ENCODE measurements at places on chromosomes 1 and 21. TPM values are rescaled to one million over a fixed set of nuclear protein-coding genes. Genes with fewer than 3 reads are reported as not detected.
A peak's percentile ranks its signal among the peaks of the same experiment; 100 is the strongest.

DNA sequence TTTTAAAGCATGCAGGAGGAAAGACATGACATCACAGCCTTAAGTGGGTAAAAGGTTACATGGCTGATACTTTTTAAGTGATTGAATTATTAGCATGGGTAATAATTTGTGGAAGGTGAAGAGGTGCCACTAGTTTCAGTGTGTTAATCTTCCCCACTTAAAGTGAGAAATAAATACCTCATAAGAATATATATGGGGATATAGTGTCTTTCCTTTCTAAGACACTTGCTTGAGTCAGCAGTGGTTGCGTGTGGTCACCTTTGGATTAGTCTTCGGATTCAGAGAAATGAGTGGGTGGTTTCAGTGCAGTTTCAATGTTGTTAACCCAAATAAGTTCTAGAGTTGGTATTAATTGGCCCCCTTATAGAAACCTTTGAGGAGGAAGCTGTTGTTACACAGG is 94.1 kb downstream of the ADGRL2 start:
- H3K4me1 ChIP-seq: no peaks in the 10 kb centered on the region
- no peak overlapping the region for H3K4me3 ChIP-seq
- no peak for DNase-seq
- no peaks in the 10 kb centered on the region for H3K36me3 ChIP-seq

DNA sequence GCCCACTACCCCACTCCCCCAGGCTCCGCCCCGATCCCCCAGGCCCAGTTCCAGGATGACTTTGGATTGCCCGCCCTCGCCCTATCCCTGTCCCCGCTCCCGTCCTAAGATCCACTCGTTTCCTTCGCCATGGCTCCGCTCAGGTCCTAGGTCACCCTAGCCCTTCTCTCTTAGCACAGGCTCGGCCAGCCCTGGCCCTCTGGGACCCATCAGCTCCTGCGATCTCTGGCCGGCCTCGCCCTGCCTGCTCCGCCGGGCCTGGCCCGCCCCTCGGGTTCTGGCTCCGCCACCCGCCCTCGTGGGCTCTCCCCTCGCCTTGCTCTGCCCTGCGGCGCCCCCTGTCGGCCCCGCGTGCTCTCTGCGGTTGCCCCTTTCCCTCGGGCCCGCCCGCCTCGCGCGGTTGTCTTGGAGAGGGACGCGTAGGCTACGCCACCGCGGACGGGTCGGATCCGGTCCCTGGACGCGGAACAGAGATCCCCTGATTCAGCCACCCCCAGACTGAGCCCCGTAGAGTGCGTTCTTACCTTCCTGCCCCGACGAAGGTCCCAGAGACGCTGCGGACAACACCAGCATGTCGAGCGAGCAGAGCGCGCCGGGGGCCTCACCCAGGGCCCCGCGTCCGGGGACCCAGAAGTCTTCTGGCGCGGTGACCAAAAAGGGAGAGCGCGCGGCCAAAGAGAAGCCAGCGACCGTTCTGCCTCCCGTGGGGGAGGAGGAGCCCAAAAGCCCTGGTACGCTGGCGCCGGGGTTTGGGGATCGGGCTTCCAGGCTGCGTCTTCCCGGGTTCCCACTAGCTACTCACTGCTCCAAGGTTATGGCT is at the start of gene LRRC71:
Gene LRRC71, plus strand, starts transcription at position 400 of the 820 bp plus-strand sequence. Its CDS starts 172 bp downstream, at position 572.
- no peak within 1 kb of the TSS for H3K4me3 ChIP-seq
- no peak within 1 kb of the TSS for H3K27ac ChIP-seq
- peaks cover 3% of the 10 kb centered on the region for H3K36me3 ChIP-seq
- no peaks in the 10 kb centered on the region for H3K27me3 ChIP-seq

DNA sequence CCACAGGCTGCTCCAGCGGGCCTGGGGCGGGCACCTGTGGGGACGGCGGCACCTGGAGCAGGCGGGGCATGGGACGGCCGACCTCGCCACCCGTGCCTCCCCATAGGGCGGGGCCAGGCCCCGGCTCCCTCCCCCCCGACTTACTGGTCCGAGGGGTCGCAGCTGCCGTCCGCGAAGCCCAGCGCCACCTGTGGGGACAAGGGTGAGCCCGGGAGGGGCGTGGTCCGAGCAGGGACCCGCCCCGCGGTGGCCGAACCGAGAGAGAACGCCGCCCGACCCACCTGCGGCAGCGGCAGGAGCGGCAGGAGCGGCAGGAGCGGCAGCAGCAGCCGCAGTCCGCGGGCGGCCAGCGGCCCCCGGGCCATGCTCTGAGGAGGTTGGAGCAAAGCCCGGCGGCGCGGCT is at the start of gene TMEM52:
Gene TMEM52, minus strand, starts transcription at position 379 of the 403 bp plus-strand sequence. Its CDS starts 14 bp downstream, at position 365.
- no peak for DNase-seq
- peak within 1 kb of the TSS; percentile 73 for H3K4me3 ChIP-seq
- H3K4me1 ChIP-seq: peaks cover 15% of the 10 kb centered on the region
- no peak within 1 kb of the TSS for H3K27ac ChIP-seq
- H3K36me3 ChIP-seq: no peaks in the 10 kb centered on the region

DNA sequence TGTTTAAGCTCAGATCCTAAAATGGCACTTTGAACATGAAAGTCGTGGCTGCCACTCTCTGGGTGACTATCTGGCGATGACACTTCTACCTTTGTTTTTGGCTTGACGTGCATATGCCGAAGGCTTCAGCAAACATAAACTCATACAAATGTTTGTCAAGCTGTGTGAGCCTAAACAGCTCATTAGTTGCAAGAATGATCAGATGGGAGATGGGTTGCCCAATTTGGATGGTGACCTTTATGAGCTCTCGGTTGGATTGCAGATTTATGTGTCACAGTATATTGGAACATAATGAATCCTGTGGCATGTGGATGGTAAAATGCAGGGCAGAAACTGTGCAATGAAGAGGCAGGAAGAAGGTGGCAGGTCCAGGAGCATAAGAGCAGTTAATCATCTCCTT is 229.3 kb downstream of the DISC1 start:
- H3K4me1 ChIP-seq: no peaks in the 10 kb centered on the region
- H3K36me3 ChIP-seq: no peaks in the 10 kb centered on the region
- H3K27me3 ChIP-seq: no peaks in the 10 kb centered on the region
- H3K4me3 ChIP-seq: no peak overlapping the region
- no peak for DNase-seq

DNA sequence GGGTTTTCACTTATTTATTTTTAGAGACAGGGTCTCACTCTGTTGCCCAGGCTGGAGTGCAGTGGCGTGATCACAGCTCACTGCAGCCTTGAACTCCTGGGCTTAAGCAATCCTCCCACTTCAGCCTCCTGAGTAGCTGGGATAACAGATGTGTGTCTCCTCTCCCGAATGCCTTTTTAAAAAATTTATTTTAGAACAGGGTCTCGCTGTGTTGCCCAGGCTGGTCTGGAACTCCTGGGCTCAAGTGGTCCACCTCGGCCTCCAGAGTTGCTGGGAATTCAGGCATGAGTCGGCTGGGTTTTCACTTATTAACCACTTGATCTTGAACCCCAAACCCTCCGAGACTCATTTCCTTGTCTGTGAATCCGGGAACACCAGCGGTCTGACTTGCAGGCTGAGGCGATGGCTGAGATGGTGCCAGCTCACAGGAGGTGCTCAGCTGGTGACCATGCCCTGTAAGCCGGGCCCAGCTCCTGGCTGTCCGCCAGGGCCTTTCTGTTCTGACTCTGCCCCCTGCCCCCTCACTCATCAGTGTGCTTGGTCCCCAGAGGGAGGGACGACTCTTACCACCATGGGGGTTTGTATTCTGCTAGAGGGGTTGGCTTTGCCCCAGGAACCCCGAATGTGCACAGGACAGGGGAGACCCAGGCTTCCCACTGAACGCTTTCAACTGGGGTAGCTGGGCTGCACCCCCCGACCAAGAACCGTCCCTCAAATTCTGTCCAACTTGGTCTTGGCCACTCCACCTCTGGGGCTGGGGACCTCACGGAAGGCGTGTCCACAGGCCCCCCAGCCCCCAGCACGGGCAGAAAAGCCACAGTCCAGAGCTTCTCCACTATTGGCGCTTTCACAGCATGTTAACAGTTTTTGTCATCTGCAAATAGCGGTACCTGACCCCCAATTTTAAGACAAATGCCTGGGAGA is 22.5 kb downstream of the MMEL1 start:
- no peak for DNase-seq
- H3K4me3 ChIP-seq: no peak overlapping the region
- no peaks in the 10 kb centered on the region for H3K4me1 ChIP-seq
- no peaks in the 10 kb centered on the region for H3K36me3 ChIP-seq

GRCh38 chr1:107896401-107896800 is 68.6 kb downstream of the VAV3 start:
- no peaks in the 10 kb centered on the region for H3K27me3 ChIP-seq
- no peaks in the 10 kb centered on the region for H3K4me1 ChIP-seq
- H3K4me3 ChIP-seq: no peak overlapping the region
- no peak overlapping the region for H3K27ac ChIP-seq

The REN gene
- 3.1 TPM for total RNA-seq

The CRYBG2 gene
- total RNA-seq: 16.1 TPM

The TMEM63A gene
- 59.3 TPM for total RNA-seq

The CLCA4 gene
- not detected for total RNA-seq

The SMYD3 gene
- 33.0 TPM for total RNA-seq

The RAB29 gene
- total RNA-seq: 7.4 TPM

The MMP23B gene
- 25.9 TPM for total RNA-seq

All from PC-3 (cell line).